ENCODE measurements at places on chromosomes 4 and X.

DNA sequence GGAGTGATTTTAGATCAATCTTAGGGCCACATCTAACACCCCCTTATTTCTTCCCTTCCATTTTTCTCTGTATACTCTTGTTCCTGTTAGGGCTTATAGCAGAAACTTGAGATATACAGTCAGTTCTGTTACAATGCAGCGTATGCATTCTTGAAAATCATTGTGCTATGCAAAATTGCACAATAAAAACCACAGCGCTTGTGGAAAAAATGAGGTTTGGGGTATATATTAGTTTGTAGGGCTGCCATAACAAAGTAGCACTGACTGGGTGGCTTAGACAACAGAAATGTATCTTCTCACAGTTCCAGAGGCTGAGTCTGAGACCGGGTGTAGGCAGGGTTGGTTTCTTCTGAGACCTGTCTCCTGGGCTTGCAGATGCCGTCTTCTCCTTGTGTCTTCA is 59.0 kb downstream of the WWC2 start:
- no peak for DNase-seq

DNA sequence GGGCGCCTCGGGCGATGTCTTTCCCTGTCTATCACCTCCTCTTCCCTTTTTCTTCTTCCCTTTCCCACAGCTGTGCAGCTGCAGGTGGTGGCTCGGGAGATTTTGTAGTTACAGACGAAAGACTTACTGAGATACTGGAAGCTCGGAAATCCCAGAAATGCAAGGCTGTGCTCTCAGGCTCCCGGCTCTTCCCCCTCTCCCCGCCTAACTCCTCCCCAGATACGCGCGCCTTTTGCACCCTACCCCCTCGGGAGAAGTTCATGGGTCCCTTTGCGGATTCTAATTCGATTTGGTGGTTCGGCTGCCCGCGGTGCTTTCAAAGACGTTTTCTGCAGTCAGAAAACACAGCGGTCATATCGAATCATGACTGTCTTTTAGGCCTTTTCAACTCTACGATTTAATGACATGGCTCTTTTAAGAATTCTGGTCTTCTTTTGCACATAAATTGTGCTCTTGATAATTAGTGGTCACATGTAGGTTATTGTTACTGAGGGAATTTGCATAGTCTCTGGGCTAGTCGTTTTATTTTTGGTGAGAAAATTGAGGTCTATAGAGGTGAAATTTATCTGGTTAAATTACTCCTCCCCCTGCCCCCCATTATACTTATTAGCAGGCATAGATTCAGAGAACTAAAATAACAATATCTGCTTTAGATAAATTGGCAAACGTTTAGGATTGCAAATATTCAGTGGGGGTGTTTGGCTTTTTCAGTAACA is 1.6 kb downstream of the SEPTIN11 start:
- no peak for DNase-seq

DNA sequence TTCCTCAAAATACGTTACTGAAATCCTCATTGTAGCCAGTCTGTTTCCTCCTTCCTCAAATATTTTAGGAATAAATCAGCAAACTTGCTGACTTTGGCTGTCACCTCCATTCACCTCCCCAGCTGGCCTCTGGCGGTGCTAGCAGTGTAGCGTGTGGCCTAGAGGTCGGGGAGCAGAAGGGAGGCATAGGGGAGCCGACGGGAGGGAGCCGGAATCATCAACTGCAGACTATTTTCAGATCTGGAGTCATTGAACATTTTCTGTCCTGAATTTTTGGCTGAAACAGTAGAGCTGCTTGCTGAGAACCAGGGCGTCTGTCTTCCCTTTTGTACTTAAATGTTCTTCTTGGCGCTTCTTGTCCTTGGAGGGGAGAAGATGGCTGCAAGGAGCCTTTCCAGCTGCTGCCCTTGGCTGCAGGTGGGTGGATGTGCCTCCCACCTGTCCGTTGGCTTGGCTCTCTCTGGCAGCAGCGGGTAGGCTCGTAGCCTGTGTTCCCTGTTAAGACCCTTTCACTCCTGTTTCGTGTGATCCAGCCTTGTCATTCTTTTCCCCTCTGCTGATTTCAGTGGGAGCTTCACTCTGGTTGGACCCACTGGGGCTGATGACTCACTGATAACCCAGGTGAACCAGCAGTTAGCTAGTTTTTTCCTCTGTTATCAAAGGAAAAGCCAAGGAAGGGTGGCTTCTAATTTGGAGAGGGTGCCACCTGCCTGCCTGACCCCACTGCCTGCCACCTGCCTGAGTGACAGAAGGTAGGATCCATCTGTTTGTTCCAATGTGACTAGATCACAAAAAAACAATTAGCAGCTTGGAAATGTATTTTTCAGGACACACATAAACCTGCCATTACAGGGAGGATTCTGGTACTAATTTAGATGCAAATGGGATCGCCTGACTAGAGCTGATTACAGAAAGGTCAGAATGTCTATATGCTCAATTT is 135.9 kb downstream of the GATB start:
- DNase-seq = no peak

DNA sequence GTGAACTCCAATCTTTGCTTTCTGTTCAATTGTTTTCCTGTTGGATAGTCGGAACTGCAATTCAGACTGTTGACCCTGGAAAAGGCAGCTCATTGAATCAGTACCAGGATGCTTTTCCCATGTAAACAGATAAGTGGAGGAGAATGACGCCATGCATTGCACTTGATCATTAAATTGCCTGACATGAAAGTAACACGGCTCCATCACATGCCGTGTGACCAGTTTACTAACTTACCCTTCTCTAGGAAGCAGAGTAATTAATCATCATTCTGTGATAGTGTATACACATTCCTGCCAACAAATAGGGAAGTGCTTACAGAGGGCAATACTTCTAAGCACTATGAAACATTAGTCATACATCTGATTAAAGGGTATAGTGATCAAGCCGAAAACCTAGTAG is 101.4 kb downstream of the PPARGC1A start:
- DNase-seq = no peak

GRCh38 chr4:114057746-114058145 is 78.3 kb upstream of the ARSJ start:
- DNase-seq = no peak

- DNase-seq = no peak
Measured at GRCh38 chrX:1440506-1440905, 12.2 kb downstream of the ASMTL start.

GRCh38 chrX:41734530-41734929 is 10.5 kb downstream of the GPR82 start:
- DNase-seq = no peak

DNA sequence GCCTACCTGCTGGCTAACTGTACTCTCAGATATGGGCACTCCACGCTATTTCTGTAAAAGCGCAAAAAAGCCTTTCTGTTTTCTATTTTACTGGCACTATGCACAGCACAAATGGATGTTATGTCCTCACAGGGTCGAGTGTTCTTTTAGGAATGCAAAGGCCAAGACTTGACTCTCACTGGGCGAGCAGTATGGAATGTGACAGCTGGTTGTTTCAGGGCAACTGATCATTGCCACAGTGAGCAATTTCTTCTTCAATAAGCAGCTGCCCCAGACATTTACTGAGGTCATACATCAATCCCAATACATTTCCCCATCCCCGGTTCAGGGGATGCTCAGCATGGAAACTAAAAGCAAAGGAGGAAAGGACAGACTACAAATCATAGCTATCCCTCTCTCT is 58.2 kb downstream of the PDE5A start:
- DNase-seq = no peak

GRCh38 chrX:152072236-152072635 is 66.1 kb downstream of the MAGEA10 start:
- no peak for DNase-seq
